ENCODE measurements at places on chromosomes 13 and 19.

DNA sequence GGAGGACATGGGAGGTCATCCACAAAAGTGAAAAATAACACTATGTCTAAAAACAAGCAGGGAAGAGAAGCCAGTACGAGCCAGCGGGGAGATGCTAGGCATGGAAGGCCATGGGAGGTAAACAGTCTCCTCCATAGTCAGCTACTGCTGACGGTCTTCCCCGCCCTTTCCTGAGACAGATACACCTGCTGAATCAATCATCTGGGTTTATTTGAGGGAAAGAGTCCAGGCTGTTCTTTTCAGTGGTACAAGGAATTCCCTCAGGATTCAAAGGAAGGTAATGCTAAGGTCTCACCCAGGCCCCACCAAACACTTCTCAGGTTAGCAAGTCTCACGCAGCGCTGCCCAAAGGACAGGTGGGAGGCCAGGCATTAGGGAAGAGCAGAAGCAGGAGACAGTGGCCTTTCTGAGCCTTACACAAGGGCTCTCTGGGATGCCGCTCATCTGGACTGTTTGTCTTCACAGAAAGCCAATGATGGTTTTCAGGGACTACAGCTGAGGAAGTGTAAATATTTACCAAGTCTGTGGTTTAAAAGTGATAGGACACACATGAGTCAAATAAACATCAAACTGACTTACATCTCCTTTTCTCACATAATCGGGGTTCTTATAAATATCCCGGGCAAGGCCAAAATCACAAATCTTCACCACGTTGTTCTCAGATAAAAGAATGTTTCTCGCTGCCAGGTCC, 173.9 kb downstream of the FLT1 start:
- DNase-seq, result no peak

GRCh38 chr13:36783890-36784289, 35.1 kb upstream of the RFXAP start:
- no peak for DNase-seq

DNA sequence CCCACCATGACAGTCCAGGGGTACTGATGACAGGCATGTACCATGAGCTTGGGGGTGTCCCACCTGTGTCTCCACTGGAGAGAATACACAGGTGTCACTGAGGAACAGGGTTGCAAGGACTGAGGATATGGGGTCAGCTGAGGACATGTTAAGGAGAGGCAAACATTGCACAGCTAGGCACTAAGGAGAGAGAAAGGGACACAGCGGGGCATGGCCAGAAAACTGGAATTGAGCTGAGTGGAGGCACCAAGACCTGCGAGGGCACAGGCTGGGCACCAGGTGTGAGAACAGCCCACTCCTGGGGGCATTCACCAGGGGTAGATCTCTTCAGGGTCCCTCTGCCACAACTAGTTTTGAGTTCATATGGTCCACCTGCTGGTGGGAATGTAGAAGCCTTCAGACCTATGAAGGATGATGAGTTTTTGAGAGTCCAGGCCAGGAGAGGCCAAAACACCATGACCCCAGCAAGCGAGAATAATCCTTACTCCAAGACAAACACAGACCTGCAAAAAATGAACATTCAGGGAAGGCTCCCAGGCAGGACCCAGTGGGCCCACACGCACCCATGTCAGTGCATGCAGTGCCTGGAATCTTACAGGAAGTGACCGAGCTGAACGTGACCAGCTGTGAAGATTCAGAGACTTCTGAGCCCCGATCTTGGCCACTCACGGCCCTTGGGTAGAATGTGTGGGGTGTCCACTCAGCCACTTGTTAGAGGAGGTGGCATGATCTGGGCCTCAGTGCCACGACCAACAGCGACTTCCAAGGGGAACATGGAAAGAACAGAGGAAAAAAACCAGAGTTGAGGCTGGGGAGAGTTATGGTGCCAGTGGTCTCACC, 1.4 kb upstream of the ZNF584 start:
- DNase-seq, result no peak

- DNase-seq, result no peak
Observed at GRCh38 chr13:59112221-59112718, 1051.5 kb downstream of the DIAPH3 start.

DNA sequence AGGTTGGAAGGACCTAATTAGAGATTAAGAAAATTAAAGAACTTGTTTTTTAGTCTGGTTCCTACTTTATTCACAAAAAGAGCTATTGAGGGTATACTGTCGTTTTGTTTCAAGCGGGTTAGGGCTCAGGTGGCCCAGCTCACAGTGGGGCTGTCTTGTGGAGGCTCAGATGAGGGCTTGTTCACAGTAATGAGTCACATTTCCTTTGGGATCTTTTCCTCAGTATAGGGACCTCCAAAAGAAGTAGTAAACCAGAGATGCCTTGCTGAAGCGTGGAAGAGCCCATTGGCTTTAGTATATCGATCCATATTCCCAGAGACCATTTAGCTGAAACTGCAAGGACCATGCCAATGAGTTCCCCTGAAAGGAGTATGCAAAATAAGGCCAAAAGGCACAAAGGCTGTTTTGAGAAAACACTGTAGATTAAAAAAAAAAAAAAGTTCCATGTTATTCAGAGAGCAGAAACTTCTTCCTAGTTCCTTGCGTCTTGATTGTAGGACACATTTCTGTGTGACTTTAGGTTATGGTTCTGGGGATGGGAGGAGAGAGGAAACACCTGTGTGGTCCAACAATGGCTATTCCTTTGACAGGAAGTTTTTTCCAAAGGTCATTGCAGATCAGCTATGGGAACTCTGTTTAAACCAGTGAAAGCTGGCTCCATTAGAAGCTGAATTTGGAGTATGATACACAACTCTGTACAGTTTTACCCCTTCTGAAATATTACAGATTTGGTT, 32.8 kb upstream of the GPI start:
- no peak for DNase-seq

Data from naive thymus-derived CD4-positive, alpha-beta T cell (primary cell).